ENCODE measurements at places on chromosomes 6 and 20.
A peak's percentile ranks its signal among the peaks of the same experiment; 100 is the strongest.

DNA sequence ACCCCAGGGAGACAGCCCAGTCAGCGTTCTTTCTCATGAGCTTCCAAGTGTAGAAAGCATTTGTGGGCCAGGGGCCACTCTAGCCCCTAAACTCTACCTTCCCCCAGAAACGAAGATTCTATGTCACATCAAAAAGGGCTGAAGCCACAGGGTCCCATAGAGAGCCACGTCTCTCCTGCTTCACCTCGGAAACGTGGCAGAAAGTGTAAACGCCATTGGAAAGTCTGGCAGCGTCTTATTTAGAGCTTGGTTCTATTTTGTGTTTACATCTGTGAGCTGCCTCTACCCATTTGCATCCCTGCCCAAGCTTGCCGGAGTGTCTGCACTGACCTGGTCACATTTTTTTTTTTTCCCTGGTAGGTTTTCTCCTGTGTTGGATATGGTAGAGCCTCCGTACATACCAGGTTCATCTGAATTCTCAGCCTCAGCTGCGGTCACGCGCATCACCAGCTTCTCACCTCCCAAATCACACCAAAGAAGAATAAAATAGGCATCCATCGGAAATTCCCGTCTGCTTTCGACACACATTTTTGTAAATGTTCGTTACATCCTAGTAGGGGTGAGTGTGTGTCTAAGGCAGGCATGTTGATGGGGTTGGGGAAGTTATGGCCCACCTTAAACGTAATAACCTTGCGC lies 62.6 kb downstream of the NPEPL1 start:
- no peak for DNase-seq

GRCh38 chr6:11766589-11767450 lies 11.8 kb downstream of the ADTRP start:
- DNase-seq = no peak

- peak; percentile 87 for DNase-seq
These were observed 1.4 kb upstream of the HIVEP1 start for GRCh38 chr6:12010635-12011275.

- DNase-seq = peak; percentile 55
These were observed 2.1 kb upstream of the RBM38 start for GRCh38 chr20:57388953-57389694.

GRCh38 chr20:9359561-9360308 lies 154.7 kb upstream of the LAMP5 start:
- DNase-seq = peak; percentile 60

DNA sequence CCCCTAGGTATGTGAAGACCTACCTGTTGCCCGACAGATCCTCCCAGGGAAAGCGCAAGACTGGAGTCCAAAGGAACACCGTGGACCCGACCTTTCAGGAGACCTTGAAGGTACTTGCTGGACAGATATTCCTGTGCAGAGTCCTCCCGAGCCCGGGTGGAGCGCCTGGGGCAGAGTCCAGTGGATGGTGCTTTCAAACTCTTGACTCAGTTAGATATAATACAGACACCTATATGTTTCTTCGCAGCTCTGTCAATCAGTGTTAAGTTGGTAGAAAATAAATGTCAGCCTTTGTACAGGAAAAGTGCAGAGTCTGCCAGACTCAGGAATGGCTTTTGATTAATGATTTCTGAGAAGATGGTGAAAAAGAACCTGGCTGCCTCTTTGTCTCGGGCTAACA lies 67.2 kb downstream of the EZR start:
- DNase-seq = no peak

- DNase-seq = no peak
These were observed 30.1 kb upstream of the MBOAT1 start for GRCh38 chr6:20242397-20242796.

DNA sequence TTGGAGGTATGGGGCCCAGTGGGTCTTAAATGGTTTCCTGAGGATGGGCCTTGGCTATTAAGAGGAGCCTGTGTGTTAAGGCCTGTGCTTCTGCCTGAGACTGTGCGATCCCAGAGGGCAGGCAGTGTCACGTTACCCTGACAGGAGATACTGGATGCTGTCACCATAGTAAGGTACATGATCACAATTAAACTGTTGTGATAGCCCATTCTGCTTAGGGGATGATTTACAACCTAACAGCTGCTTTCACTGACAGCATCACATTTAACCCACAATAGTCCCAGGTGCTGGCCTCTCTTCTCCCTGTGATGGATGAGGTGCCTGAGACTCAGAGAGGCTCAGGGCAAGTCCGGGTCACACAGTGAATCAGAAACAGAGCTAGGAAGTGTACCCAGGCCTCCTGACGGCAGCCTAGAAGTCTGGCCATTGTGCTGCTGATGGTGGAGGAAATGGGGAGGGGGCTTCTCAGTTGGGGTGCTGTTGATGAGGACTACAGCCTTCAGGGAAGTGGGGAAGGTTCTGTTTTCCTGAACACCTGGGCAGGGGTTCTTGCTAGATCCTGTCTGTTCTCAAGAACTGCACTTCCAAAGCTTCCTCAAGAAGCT lies 97.3 kb downstream of the MDGA1 start:
- peak; percentile 41 for DNase-seq

DNA sequence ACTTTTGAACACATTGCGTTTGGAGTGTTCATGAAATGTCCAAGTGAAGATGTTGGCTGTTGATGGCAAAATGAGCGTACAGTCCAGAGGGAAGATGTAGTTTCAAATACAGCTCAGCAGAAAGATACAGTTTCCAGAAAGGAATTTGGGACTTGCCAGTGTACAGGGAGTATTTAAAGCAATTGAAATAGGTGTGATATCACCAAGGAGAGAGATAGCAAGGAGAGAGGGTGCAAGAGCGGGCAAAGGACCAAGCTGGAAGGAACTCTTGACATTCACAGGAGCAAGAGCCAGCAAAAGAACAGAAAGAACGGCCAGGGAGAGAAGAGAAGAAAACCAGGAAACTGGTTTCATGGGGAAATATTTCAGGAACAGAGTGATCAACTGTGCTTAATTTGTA lies 47.8 kb downstream of the CARMIL1 start:
- DNase-seq = no peak

GRCh38 chr20:63028461-63028921 lies 21.7 kb upstream of the BHLHE23 start:
- DNase-seq = no peak

DNA sequence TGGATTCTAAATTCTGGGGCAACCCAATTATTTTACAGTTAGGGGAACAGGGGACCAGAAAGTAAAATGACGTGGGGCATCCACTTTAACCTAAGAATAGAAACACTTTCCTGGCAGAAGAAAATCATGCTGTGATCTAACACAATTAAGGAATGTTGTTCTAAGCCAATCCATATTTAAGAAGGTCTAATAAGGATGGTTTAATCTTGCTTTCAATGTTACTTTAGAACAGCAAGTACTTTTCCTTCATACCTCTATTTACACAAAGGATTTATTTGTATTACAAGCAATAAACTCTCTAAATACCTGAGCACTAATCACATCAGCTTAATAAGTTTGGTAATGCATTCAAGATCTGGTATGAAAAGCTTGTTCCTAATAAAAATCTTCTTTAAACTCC lies 32.4 kb downstream of the SLC2A12 start:
- no peak for DNase-seq

GRCh38 chr6:317060-317447 lies 24.8 kb downstream of the DUSP22 start:
- DNase-seq = no peak

GRCh38 chr20:58219342-58219700 lies 9.1 kb downstream of the ANKRD60 start:
- no peak for DNase-seq

DNA sequence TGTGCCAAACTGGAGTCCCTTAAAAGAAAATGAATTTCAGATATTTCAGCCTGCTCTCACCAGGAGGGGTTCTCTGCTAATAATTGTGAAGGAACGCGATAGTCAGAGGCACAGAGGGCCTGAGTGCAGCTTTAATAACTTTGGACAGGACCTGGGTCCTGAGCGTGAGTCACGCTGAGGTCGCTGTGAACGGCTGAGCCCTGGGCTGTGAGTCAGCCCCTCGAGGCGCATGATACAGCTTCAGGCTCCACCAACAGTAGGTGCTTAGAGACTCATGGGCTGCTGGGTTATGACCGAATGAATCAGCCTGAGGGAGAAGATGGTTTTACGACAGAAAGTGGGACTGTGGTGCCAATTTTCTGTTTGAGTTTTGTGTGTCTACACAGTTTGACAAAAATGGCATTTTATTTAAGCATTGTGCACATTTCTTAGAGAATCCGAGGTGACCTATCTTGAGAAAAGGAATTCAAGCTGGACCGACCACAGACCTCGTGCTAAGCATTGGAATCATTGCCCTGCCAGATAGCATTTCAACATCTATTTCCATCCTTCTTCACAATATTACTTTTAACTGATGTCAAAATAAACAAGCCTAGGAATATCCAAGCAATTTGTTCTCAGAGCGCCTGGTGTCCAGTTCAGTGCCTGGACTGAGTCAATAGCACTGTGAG lies 183.0 kb downstream of the THBS2 start:
- no peak for DNase-seq

DNA sequence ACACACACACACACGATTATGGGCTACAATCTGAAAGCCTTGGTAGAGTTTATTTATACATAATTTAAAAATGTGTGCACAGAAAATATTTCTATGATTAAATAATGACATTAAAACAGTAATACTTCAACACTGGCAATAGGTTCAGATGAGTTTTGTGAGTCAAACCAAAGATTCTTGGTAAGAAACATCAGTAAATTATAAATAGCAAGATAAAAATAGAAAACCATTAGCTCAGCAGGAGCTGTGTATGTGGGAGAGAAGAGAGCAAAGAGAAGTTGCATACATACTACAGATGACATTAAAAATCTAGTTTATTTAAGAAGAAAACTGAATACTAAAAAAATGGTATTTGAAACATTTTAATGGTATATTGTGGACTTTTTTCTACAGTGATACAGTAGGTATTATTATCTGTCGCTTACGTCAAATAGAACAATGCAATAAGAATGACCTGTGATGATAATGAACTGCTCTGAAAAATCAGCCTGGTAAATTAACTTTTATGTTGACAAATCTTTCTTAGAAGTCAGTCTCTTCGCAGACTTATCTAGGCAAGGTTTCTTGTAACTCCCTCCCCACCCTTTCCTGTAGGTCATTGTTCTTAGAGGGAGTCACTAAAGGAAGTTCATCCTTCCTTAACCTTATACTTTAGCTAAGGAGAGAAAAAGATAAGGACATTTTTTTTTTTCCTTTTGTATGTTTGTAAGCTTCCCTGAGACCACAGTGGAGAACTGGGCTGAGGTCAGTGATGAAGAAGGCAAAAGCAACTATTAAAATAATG lies 149.3 kb downstream of the GJA1 start:
- no peak for DNase-seq

GRCh38 chr6:83605517-83605916 lies 93.2 kb downstream of the PRSS35 start:
- DNase-seq = no peak

DNA sequence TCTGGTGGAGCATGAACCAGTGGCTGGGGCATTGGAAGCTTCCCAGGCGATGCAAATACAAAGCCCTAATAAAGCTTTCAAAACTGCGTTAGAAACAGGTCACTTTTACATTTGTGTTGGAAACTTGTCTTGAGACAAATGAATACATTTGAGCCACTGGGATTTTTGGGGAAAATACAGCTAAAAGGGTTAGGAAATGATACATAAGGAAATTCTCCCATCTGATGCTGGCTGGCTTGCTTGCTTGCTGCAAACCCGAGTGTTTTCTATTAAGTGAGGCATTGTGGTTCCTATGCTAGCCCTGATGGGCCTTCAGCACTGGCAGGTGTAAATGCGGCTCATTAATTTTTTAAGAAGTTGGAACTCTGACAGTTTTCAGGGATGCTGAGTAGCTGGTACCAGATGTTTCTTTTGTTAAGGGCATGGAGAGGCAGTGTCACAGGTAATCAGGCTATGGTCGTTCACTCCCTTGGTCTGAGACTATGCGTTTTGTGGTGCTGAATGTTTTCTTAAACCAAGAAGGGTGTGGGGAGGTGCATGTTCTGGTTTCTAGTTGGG lies 35.2 kb downstream of the RREB1 start:
- DNase-seq = no peak

GRCh38 chr20:57680934-57681914 lies 28.6 kb downstream of the PMEPA1 start:
- DNase-seq = no peak

- DNase-seq = no peak
These were observed 98.0 kb downstream of the ASXL1 start for GRCh38 chr20:32455901-32456701.

DNA sequence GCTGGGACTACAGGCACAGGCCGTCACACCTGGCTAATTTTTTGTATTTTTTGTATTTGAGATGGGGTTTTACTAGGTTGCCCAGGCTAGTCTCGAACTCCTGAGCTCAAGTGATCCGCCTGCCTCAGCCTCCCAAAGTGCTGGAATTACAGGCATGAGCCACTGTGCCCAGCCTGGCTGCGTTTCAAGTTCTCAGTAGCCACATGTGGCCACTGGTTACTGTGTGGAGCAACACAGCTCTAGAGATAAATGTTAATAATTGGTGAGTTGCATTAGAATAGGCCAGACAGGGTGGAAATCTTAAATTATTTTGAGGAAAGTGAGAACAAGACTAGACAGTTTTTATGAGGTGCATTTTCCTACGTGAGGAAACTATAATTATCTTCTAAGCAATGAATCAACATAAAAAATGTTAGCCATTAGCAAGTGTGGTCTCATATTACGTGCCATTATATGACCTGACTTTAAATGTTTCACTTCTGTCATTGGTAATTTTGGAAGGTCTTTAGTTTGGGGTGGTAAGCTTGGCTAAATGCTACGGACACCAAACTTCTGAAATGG lies 129.6 kb downstream of the PLEKHG1 start:
- DNase-seq = no peak

DNA sequence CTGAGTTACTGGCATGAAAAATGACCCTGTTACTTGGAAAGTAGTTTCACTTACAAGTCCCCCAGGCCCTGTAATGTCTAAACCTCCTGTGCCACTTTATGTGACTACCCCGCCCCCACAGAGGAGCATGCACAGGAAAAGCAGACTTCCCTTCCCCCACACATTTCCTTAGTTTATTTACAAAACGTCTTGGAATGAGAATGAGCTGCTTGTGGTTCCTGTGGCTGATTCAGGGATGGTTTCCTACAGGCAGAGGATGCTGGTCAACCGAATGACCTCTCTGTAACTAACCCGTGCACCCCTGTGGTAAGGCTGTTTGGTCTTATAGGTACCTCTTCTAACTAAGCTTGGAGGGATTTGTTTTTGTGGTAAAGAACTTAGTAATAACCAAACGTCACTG lies 28.5 kb downstream of the RSPO3 start:
- DNase-seq = no peak

GRCh38 chr6:6282716-6283115 lies 37.7 kb downstream of the F13A1 start:
- no peak for DNase-seq

- peak; percentile 30 for DNase-seq
These were observed 19.6 kb downstream of the RTN4IP1 start for GRCh38 chr6:106609699-106610098.

- no peak for DNase-seq
These were observed 312.3 kb downstream of the KIF16B start for GRCh38 chr20:16260911-16261310.

GRCh38 chr20:14093652-14094051 lies 98.3 kb downstream of the MACROD2 start:
- no peak for DNase-seq

GRCh38 chr20:57653910-57654309 lies 33.7 kb upstream of the ZBP1 start:
- DNase-seq = no peak

Measured in NCI-H82 (cell line).